Posterior cingulate gyrus (tissue), 11 donors: ENCODE measurements at places on chromosomes 1 and 21.

DNA sequence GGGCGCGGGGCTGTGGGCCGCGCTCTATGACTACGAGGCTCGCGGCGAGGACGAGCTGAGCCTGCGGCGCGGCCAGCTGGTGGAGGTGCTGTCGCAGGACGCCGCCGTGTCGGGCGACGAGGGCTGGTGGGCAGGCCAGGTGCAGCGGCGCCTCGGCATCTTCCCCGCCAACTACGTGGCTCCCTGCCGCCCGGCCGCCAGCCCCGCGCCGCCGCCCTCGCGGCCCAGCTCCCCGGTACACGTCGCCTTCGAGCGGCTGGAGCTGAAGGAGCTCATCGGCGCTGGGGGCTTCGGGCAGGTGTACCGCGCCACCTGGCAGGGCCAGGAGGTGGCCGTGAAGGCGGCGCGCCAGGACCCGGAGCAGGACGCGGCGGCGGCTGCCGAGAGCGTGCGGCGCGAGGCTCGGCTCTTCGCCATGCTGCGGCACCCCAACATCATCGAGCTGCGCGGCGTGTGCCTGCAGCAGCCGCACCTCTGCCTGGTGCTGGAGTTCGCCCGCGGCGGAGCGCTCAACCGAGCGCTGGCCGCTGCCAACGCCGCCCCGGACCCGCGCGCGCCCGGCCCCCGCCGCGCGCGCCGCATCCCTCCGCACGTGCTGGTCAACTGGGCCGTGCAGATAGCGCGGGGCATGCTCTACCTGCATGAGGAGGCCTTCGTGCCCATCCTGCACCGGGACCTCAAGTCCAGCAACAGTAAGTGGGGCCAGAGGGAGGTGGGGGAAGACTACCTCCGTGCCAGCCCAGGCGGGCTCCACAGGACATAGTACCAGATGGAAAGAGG, 808 bp downstream of the MAP3K21 start:
- DNase-seq, result no peak

DNA sequence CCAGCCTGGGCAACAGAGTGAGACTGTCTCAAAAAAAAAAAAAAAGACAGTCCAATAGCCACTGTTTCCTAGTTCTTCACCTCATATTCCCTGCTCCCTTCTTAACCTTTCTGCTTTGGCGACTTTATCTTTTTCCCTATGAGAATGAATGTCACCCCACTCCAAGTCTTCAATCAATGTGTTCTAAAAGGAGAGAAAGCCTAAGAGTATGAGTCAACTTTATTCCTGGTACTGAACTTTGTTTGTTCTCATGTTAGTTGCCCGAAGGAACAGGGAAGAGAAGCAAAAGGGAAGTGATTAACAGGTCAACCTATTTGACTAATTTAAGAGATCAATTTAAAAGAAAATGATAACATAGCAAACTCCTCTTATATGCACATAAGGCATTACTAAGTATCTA, 39.9 kb upstream of the SLC16A1 start:
- no peak for DNase-seq

DNA sequence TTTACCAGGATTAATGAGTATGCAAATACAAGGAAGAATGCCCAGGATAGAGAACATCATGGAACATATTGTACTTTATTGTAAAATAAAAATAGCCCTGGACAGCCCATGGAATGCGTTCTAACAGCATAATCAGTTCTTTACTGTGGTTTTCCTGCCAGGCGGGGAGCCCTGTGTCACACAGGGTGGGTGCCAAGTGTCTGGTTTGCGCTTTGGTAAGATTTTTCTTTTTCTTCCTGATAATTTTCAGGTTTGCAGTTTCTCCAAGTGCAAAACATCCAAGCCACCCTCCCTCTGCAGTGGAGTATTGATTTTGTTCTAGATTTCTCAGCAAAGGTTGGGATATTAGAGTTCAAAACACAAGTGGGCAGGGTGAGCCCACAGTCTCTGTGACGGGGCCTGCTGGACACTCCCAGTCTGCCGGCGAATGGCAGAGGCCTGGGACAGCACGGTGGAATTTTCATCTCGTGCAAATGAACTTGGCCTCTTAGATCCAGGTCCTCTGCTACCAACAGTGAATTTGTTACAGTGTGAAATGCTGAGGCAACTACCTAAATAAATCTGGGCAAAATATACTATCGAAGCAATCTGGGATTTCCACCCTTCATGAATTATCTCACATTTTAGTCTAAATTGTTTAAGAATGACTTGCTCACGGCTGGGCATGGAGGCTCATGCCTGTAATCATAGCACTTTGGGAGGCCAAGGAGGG, 15.6 kb upstream of the KCNJ15 start:
- DNase-seq, result no peak

DNA sequence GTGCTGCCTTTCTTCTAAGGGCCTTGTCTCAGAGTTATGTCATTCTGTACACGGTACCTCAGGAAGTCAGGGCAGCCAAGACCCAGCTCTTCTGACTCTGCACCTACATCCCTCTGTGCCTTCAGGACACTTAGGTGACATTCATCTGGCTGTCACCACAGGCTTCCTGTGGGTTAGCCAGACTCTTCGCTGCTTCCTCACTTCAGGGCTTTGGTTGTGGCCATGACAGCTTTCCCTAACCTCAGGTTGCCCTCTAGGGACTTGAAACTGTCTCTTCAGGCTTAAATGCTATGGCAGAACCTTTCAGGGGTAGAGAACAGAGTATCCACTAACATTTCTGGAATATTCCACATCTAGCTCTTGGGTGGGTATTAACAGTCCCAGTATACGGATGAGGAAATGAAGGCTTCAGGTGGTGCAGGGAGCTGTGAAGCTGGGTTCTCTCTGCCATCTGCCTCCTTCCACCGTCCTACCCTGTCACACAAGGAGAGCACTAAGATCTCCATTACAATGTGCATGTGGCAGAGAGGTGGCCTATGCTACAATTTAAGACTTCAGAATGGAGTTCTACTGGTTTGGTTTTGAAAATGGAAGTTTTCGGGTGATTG, 9.9 kb downstream of the TSSK3 start:
- no peak for DNase-seq

DNA sequence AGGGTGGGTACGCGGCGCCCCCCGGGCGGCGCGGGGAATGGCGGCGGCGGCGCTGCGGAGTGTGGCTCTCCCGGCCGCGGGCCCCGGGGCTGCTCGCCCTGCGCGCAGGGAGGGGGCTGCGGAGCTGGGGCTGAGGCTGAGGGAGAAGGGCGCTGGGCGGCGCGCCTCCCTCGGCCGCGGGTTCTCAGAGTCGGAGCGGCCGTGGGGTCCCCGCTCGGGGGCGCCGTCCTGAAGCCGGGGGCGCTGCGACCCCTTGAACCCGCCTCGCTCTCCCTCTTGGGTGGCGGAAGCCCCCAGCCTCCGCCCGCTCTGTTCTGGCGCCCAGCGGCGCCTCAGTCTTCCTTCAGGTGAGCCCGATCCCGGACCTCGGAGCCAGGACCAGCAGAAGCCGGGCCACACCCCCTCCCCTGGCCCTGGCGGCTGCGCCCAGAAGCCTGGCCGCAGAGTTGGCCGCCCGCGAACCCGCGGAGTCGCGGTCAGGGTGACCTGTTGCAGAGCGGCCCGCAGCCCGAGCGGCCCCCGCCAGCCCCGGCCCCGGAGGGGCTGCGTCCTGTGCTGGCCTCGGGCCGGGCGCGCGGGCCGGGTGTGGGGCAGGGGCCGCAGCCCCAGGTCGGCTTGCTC, 532 bp downstream of the RALGPS2 start:
- peak; percentile 8 for DNase-seq

DNA sequence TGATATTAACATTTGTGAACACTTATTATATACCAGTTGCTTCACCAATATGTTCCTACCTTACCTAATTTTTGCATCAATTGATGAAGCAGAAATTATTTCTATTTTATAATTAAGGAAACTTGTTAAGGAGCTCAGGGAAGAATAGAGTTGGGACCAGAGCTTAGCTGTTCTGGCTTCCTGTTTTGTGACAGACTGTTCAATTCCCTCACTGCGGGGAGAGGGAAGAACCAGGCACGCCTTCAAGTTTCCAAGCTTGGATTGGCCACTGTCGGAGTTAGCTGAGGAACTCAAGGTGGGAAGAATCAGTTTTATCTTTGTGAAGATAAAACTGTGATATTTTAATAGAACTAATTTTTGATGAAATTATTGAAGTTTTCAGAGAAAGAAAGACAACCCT, 142.3 kb upstream of the LMO4 start:
- DNase-seq, result no peak

DNA sequence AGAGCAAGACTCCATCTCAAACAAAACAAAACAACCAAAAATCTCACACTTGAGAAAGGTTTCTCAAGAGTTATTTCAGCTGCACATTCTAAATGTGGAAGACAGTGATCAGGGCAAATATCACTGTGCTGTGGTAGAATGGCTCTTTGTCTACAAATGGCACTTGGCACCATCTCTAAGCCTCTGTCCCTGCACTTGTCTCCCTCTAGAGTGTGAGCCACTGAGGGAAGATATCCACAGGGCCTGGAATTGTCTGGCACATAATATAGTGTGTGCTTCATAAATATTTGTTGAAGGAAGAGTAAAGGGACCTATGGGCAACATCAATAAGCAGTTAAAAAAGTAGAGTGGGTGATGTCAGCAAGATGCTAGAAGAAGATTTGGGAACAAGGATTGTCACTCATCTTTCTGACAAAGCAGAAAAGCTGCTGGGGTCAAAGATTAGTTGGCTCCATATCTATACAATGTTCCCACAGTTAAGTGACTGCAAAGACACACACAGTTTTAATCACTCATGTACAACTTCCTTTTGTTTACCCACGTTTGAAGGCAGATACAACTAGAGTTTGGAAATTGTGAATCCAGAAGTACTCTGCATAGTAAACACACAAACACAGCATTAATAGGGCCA, 19.1 kb downstream of the CD101 start:
- DNase-seq, result no peak

DNA sequence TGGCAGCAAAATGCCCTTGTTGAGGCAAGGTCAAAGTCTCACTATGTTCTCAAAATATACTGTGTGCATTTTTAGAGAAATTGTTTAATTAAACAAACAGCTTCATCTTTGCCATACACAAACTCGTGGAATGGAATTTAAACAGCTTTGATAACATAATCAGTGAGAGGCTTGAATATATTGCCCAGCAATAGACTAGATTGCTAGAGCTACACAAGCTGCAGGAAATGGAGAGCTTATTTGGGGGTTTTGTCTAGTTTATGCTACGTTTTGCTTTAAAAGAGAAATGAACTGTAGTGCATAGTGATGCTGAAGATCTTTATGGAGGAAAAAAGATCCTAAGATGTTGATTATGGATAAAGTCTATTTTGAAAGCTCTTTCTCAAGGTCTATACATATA, 166.8 kb upstream of the HMCN1 start:
- no peak for DNase-seq

DNA sequence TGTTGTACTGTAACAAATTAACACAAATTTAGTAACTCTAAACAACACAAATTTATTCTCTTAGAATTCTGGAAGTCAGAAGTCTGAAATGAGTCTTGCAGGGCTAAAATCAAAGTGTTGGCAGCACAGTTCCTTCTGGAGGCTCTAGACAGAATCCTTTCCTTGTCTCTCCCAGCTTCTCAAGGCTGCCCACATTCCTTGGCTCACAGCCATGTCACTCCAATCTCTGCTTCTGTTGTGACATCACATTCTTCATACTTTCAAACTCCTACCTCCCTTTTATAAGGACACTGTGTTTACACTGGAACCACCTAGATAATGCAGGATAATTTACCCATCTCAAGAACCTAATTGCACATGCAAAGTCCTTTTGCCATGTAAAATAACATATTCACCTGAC, 225.0 kb upstream of the PRMT6 start:
- no peak for DNase-seq

GRCh38 chr1:212555426-212555825, 53.1 kb upstream of the ATF3 start:
- DNase-seq, result no peak
